ENCODE measurements at places on chromosomes 12 and 14. TPM values are rescaled to one million over a fixed set of nuclear protein-coding genes. Genes with fewer than 3 reads are reported as not detected.

- H3K36me3 ChIP-seq, result no peaks in the 10 kb centered on the region
- peaks cover 9% of the 10 kb centered on the region for H3K27me3 ChIP-seq
Observed at GRCh38 chr12:11607313-11608081, 42.0 kb upstream of the ETV6 start.

GRCh38 chr14:29165431-29165830, 398.8 kb downstream of the FOXG1 start:
- no peak overlapping the region for H3K4me3 ChIP-seq
- H3K27ac ChIP-seq, result no peak overlapping the region
- H3K27me3 ChIP-seq, result no peaks in the 10 kb centered on the region
- DNase-seq, result no peak

DNA sequence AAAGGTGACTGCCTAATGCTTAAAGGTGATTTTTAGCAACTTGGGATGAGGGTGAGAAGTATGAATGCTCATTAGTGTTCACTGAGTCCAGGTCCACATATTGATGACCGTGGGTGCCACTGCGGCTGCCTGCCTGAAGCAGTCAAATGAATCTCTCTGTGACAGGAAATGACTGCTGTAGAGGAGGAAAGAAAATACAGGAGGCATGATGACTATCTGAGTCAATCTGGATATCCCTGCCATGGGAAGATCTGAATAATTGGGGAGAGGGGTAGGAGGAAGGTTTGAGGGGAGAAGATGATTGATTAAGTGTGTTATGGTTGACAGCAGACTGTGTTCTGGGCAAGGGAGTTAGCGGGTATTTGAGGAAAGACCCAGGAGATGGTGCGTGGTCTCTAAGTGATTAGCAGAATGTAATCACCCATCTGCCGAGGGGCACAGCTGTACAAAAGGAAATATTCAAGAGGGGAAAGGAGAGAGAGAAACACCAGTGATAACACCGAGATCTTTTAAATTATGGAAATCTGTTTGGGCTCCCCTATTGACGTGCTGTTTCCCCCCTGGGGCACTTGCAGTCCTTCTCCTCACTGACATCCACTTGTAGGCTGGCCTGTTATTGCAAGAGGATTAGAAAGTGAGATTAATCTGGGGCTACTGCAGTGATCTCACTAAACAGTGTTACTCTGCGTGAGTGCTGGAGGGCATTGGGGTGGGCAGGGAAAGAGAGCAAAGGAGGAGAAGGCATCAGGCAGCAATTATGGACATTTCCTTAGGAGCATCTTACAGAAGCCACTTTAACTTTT, 97.7 kb downstream of the AKAP6 start:
- peaks cover 4% of the 10 kb centered on the region for H3K27me3 ChIP-seq
- no peak overlapping the region for H3K4me3 ChIP-seq
- no peak for DNase-seq
- H3K27ac ChIP-seq, result no peak overlapping the region
- no peaks in the 10 kb centered on the region for H3K4me1 ChIP-seq
- H3K36me3 ChIP-seq, result no peaks in the 10 kb centered on the region

- no peak overlapping the region for H3K4me3 ChIP-seq
- peaks cover 24% of the 10 kb centered on the region for H3K4me1 ChIP-seq
- no peak overlapping the region for H3K27ac ChIP-seq
- DNase-seq, result no peak
- H3K36me3 ChIP-seq, result peaks cover 8% of the 10 kb centered on the region
Observed at GRCh38 chr12:109592905-109593272, 19.3 kb downstream of the MVK start.

GRCh38 chr12:2998789-2999264, 39.6 kb downstream of the TEAD4 start:
- no peak overlapping the region for H3K4me3 ChIP-seq
- no peaks in the 10 kb centered on the region for H3K36me3 ChIP-seq
- no peak for DNase-seq
- H3K27ac ChIP-seq, result no peak overlapping the region

DNA sequence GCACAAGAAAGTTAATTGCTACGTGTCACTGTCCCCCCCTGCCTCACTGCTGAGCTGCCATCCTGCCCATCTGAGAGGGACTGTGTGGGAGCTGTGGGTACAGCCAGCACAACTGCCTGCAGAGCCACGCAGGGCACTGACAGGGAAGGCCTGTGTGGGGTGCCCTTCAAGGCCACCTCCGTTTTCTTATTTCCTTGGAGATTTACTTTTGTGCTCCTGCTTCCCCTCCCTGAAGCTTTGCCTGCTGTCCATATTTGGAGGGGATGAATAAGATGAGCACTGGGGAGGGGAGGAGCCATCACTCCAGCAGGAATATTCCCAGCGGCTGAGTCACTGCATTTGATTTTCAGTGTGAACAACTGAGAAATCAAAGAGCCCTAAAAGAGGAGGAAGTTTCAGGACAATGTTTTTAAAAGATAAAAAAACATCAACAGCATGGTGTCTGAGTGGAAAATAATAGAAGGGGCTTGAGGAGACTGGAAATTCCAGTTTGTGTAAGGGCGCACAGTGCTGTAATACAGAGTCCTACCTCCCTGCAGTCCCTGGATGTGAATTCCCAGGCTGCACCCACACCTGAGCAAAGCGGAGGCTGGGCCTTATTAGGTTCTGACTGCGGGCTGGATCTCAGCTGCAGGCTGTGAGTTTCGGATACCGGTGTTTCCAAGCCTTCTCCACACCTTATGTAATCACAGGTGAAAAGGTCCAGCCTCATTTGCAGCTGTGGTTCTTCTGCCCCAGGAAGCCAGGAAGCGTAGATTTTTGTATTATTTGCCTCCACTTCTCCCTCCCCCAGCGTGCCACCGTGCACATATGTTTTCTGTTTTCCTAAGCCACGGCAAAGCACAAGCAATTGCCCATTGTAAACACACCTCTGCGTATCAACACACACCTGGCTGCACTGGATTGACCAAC, 192.6 kb upstream of the BCL2L14 start:
- no peak for DNase-seq
- H3K27me3 ChIP-seq, result no peaks in the 10 kb centered on the region
- no peak overlapping the region for H3K4me3 ChIP-seq
- peaks cover 21% of the 10 kb centered on the region for H3K4me1 ChIP-seq
- no peak overlapping the region for H3K27ac ChIP-seq
- H3K36me3 ChIP-seq, result peaks cover 30% of the 10 kb centered on the region

GRCh38 chr12:69298947-69299346, 49.2 kb upstream of the LYZ start:
- peaks cover 9% of the 10 kb centered on the region for H3K27me3 ChIP-seq
- H3K27ac ChIP-seq, result no peak overlapping the region
- H3K4me1 ChIP-seq, result no peaks in the 10 kb centered on the region
- no peaks in the 10 kb centered on the region for H3K36me3 ChIP-seq
- no peak overlapping the region for H3K4me3 ChIP-seq

HSP90B1 gene
- 279 TPM for total RNA-seq

- H3K36me3 ChIP-seq, result peaks cover 21% of the 10 kb centered on the region
- no peak overlapping the region for H3K4me3 ChIP-seq
- no peak overlapping the region for H3K27ac ChIP-seq
Observed at GRCh38 chr12:68389305-68389704, 57.1 kb upstream of the MDM1 start.

ABCC9 gene
- not detected for total RNA-seq

DNA sequence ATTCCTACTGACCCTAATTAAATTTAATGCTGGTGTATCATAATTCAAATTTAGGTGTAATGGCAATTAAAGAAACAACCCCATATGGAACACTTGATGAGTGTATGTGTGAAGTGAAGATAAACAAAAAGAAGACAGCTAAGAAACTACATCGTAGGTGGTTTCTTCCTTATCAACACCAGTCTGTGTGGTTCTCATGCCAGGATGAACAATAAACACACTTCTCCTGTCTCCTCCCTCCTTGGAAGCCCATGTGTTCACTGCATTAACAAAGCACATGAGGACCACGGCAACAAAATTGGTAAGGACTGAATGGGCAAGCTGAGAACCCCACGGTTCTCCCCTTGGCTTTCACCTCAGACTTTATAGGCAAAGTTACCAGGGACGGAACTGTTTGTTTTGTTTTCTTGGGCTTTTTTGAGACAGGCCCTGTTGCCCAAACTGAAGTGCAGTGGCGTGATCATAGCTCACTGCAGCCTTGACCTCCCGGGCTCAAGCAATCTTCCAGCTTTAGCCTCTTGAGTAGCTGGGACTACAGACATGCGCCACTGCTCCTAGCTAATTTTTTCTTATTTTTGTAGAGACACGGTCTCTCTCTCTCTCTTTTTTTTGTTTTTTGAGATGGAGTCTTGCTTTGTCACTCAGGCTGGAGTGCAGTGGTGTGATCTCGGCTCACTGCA, 71.0 kb downstream of the TRAFD1 start:
- DNase-seq, result no peak
- H3K36me3 ChIP-seq, result peaks cover 16% of the 10 kb centered on the region
- H3K4me3 ChIP-seq, result no peak overlapping the region
- no peak overlapping the region for H3K27ac ChIP-seq

DNA sequence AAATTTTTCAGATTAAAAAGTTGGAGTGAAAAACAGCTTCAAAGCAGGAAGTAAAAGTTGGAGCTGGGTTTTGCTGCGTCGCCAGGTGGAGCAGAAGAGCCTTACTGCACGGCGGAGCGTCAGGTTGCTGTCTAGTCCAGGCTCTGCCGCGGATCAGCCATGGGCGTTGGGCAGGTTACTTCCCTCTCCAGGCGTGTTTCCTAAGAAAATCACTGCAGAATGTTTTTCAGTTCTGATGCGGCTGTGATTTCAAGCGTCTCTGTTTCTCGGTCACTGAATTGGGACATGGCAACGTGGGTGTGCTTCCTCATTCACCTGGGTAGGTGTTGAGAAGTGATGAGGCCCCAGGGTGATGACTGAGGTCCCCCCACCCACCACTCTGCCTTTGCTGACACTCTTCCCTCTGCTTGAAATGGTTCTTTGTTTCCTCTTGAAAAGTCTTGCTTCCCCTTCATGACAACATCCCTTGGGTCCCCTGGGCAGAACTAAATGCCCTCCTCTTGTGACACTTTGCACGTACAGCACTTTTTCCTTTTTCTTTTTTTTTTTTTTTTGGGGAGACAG, 7.6 kb downstream of the EVL start:
- H3K36me3 ChIP-seq, result peaks cover 83% of the 10 kb centered on the region
- H3K27me3 ChIP-seq, result no peaks in the 10 kb centered on the region
- peaks cover 70% of the 10 kb centered on the region for H3K4me1 ChIP-seq
- DNase-seq, result peak; percentile 63
- H3K27ac ChIP-seq, result peak overlapping the region; percentile 87

DNA sequence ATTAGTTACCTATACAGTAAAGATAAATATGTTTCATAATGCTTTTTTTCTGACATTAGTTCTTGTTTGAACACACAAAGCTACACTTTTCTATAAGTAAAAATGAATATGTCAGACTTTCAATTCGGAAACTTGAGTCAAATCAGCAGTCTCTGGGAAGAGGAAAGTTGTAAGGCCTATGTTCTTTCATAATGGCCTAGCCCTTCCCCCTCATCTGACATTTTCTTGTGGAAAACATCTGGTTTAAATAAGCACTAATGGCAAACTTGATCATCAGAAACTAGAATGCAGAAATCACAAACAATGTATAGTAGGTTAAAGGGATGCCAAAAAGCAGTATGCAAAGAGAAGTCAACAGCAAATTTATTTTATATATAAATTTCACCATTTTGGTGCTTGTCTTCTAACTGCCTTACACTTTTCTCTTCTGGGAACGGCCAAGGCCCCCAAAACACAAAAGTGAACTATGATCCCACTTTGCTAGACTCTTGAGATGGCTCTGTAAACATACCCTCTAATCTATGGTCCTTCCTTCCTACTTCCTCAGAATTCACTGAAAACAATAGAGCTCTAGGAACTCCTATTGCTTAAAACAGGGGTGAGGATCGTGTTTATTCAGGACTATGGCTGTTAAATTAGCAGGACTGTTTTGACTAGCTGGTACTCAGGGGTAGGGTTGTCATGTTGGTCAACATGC, 444.1 kb downstream of the RAD51B start:
- H3K27ac ChIP-seq, result no peak overlapping the region
- no peak overlapping the region for H3K4me3 ChIP-seq
- H3K4me1 ChIP-seq, result peaks cover 38% of the 10 kb centered on the region
- H3K36me3 ChIP-seq, result peaks cover 4% of the 10 kb centered on the region
- H3K27me3 ChIP-seq, result no peaks in the 10 kb centered on the region

DNA sequence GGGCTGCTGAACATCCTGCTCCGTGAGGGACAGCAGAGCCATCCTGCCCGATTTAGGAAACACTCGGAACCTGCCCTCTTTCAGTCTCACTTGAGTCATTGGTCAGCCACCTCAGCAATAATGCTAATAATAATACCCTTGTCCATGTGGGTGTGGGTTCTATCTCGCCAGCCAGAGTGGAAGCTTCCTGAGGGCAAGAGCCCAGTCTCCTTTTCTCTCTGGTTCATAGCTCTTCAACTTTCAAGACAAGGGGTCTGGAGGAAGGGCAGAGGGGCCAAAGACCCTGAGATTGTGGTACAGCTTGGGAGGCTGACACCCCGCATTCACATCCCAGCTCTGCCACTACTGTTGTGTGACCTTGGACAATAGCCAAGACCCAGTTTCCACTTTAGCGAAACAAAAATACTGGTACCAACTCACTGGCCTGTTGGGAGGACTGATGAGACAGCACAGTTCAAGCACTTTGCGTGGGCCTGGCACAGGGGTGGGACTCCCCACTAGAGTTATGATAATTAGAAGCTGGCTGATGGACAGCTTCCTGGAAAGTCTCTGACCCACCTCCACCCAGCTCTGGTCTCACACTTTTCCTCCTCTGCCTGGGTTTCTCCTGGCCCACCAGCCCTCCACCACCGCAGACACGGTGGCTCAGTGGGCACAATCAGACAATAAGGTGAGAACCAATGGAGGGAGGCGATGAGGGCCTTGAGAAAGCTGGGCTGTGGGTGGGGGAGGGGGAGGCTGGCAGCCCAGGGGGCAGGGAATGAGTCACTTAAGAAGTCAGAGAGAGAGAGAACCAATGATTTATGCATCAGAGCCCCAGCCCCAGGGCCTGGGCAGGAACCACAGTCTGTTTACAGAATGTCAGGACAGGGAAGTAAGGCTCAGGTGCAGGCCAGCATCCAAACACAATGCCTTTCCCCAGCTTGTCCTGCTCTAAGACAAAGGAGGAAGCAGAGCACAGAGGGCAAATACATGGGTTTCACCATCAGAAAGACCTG, 9.6 kb downstream of the FAIM2 start:
- no peak for DNase-seq
- H3K36me3 ChIP-seq, result no peaks in the 10 kb centered on the region
- H3K27me3 ChIP-seq, result peaks cover 13% of the 10 kb centered on the region
- no peak overlapping the region for H3K4me3 ChIP-seq
- no peak overlapping the region for H3K27ac ChIP-seq

DNA sequence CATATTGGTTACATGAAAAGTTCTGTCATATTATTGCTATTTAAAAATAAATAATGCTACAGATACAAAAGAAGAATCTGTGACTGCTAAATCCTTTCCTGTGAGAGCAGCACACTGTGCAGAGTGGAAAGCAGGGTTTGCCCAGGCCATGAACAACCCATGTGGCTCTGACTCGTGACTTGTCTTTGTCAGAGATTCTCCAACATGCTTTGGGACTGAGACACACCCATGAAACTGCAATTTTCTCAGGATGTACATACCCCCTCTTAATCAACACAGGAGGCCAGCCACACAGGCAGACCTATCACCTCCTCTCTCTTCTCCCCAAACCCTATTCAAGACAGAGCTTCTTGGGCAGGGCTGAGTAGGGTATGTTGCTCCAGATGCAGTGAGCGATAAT, 96.8 kb upstream of the NTF3 start:
- no peaks in the 10 kb centered on the region for H3K27me3 ChIP-seq
- no peak overlapping the region for H3K4me3 ChIP-seq
- no peaks in the 10 kb centered on the region for H3K36me3 ChIP-seq
- no peak overlapping the region for H3K27ac ChIP-seq
- DNase-seq, result no peak
- H3K4me1 ChIP-seq, result no peaks in the 10 kb centered on the region

- no peaks in the 10 kb centered on the region for H3K36me3 ChIP-seq
- peaks cover 2% of the 10 kb centered on the region for H3K27me3 ChIP-seq
- H3K4me3 ChIP-seq, result no peak overlapping the region
Observed at GRCh38 chr12:21911832-21912231, 29.4 kb downstream of the ABCC9 start.

- no peak overlapping the region for H3K27ac ChIP-seq
- H3K36me3 ChIP-seq, result peaks cover 16% of the 10 kb centered on the region
- H3K4me3 ChIP-seq, result no peak overlapping the region
Observed at GRCh38 chr12:124434354-124434753, 133.1 kb downstream of the NCOR2 start.
